ENCODE measurements at places on chromosomes 5 and 9.
A peak's percentile ranks its signal among the peaks of the same experiment; 100 is the strongest.

DNA sequence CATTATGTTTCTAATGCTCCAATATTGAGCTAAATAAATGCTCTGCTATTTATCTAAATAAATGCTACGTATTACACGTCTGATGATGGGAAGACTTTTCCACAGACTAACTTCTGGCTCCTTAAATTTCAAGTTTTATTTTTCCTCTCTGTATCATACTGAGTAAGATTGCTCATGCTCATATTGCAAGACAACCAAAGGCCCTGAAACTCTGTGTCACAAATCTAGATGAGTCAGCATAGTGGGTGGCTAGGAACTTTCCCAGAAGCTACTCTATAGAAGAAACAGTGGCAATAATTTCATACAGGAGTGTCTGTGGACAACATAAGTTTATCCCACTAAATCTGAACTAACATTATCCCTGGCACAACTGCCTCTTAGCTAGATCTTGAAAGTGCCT is 53.0 kb upstream of the RFX3 start:
- H3K4me1 ChIP-seq, result no peaks in the 10 kb centered on the region
- H3K36me3 ChIP-seq, result no peaks in the 10 kb centered on the region
- no peak overlapping the region for H3K27ac ChIP-seq
- H3K4me3 ChIP-seq, result no peak overlapping the region
- no peak for DNase-seq
- no peaks in the 10 kb centered on the region for H3K27me3 ChIP-seq

GRCh38 chr5:156208271-156208670 is 118.7 kb upstream of the SGCD start:
- DNase-seq, result no peak
- no peaks in the 10 kb centered on the region for H3K4me1 ChIP-seq
- H3K36me3 ChIP-seq, result no peaks in the 10 kb centered on the region

DNA sequence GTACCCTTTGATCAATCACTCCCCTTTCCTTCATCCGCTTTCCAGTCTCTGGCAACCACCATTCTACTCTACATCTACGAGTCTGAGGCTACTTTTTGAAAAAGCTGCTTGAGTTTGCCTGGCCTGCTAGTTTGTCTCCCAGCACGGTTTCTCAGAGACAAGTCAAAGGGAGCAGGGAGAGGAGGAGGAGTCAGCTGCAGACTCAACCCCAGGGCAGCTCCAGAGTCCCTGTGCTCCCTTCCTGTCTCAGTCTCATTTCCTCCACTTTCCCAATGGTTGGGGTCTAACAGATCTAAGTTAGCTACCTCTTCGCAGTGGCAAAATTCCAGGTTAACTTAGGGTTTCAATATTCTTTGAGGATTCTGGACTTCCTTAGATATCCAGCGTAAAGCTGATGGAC is 80.0 kb upstream of the PCA3 start:
- H3K36me3 ChIP-seq, result no peaks in the 10 kb centered on the region
- H3K4me3 ChIP-seq, result no peak overlapping the region
- no peaks in the 10 kb centered on the region for H3K27me3 ChIP-seq

DNA sequence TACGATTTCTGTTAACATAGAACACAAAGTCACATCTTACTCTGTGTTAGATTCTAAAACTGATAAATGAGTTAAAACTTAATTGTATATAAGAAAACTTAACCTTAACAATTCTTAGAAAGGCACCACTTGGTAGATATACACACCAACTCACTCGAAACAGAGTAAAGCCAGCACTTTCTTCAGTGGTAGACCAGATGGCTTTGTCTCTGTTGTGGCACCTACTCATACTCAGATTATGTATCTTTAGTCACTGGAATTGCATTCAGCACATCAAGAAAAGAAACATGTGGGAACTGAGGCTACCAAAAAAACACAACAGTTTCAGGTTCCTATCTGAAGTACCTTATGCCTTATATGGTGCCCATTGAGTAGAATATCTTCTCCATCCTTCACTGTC is 192.5 kb downstream of the ZNF608 start:
- no peak for DNase-seq
- no peaks in the 10 kb centered on the region for H3K36me3 ChIP-seq
- no peaks in the 10 kb centered on the region for H3K4me1 ChIP-seq
- no peak overlapping the region for H3K4me3 ChIP-seq
- H3K27me3 ChIP-seq, result no peaks in the 10 kb centered on the region
- H3K27ac ChIP-seq, result no peak overlapping the region

GRCh38 chr9:26535151-26535550 is 357.5 kb downstream of the CAAP1 start:
- H3K27ac ChIP-seq, result no peak overlapping the region
- no peaks in the 10 kb centered on the region for H3K36me3 ChIP-seq
- H3K4me3 ChIP-seq, result no peak overlapping the region

DNA sequence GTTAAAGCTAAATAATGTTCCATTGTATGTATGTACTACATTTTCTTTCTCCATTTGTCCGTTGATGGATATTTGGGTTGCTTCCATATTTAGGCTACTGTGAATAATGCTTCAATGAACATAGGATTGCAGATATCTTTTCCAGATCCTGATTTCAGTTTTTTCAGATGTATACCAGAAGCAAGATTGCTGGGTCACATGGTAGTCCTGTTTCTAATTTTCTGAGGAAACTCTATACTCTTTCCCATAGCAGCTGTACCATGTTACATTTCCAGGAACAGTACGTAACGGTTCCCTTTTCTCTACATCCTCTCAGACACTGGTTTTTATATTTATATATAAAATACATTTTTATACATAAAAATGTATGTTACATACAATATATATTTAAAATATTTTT is 121.8 kb downstream of the GCNT1 start:
- no peaks in the 10 kb centered on the region for H3K4me1 ChIP-seq
- no peak overlapping the region for H3K4me3 ChIP-seq
- H3K36me3 ChIP-seq, result no peaks in the 10 kb centered on the region
- DNase-seq, result no peak
- H3K27me3 ChIP-seq, result no peaks in the 10 kb centered on the region

DNA sequence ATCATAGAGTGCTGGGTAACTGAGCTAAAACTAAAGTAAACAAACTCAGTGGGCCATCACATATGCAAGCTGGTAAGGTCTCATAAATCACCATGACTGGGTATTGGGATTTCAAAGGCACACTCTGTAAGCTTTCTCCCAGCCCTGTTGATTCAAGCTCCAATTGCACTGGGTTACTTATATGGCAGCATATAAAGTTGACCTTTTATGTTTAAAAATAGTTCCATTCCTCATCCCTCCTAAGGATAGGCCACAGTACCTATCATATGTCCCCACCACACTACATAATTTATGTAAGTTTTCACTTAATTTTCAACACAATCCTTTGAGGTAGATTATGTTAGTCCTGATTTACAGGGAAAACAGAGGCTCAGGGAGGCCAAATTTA is 438.4 kb downstream of the RAB3C start:
- H3K27ac ChIP-seq, result no peak overlapping the region
- no peak overlapping the region for H3K4me3 ChIP-seq
- H3K27me3 ChIP-seq, result no peaks in the 10 kb centered on the region

DNA sequence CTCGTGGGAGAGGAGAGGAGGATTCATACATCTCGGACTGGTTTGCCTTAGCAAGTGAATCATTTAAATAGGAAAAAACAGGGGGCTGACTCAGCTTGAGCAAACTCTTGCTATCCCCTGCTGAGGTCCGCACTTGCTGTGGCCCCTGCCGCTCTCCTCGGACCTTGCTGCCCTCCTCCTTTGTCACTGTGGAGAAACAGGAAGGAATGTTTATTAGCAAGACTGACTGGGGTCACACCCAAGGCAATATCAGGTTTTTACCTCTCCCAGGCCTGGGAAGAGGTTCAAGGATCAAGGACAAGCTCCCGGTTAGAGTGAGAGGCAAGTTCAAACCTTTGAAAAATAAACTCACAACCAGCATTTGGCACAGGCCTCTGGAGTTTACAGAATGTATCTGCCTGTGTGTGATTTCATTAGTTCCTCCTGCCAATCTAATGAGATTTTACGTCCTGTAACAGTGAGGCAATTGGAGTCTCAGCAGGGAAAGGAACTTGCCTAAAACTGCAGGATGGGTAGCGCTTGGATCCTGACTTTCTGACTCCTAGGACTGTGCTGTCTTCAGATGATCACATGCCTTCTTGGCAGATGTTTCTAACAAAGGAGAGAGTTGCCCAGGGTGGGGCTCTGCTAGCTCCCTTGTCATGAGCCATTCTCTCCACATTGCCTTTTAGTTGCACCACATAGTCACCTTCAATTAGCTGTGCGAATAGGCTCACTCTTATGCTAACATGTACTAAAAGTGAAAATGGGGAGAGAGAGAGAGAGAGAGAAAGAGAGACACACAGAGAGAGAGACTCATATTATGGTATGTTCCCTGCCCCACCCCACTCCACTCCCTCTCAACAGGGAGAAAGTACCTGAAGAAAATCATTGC is 108.6 kb upstream of the CDKN2B start:
- H3K27ac ChIP-seq, result peak overlapping the region; percentile 50
- H3K27me3 ChIP-seq, result no peaks in the 10 kb centered on the region
- no peak for DNase-seq
- no peak overlapping the region for H3K4me3 ChIP-seq

DNA sequence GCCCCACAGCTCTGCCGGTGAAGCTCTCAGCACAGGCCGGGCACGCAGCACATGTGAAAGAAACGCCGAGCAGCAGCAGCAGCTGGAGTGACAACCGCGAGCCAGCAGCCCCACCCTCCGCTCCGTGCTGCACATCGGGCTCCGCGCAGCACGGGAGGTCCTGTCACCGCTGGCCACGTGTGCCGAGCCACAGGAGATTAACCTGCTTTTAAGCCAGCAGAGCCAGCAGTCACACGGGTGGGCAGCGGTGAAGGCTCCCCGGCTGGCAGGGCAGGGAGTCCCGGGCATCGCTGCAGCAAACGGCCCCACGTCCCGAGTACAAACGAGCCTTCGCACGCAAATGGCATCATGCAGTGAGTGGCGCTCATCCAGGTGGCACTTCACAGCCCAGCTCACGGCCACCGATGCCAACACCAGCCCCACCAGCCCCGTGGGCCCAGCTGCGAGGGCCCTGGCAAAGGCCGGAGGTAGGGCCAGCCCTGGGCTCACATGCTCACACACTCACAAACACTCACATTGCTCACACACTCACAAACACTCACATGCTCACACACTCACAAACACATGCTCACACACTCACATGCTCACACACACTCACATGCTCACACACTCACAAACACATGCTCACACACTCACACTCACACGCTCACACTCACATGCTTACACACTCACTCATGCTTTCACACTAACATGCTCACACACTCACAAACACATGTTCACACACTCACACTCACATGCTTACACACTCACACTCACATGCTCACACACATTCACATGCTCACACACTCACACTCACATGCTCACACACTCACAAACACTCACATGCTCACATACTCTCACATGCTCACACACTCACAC is 11.1 kb downstream of the CCDC187 start:
- H3K4me1 ChIP-seq, result peaks cover 5% of the 10 kb centered on the region
- no peak for DNase-seq
- no peak overlapping the region for H3K27ac ChIP-seq
- H3K4me3 ChIP-seq, result no peak overlapping the region

GRCh38 chr5:118628660-118629354 is 359.5 kb downstream of the DTWD2 start:
- no peak overlapping the region for H3K27ac ChIP-seq
- H3K4me1 ChIP-seq, result no peaks in the 10 kb centered on the region
- no peak overlapping the region for H3K4me3 ChIP-seq
- no peaks in the 10 kb centered on the region for H3K36me3 ChIP-seq
- DNase-seq, result no peak
- H3K27me3 ChIP-seq, result no peaks in the 10 kb centered on the region

DNA sequence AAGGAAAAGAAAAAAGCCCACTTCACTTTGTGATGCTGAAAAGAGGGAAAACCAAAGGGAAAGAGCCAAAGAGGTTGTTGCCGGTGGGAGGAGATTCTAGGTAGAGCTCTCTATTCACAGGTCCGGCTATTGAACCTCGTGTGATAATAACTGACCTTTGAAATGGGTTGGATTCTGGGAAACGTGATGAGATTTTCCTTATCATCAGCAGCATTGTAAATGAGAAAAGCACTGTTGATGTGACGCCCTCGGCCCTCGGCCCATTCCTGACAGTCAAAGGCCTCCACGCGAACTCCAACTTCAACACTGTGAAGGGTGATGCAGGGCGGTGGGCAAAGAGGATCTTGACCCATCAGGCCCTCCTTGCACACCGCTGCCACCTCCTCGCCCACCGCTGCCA is 43.3 kb downstream of the ZCCHC9 start:
- no peak overlapping the region for H3K4me3 ChIP-seq
- DNase-seq, result no peak
- H3K27me3 ChIP-seq, result no peaks in the 10 kb centered on the region
- no peaks in the 10 kb centered on the region for H3K4me1 ChIP-seq

- no peaks in the 10 kb centered on the region for H3K4me1 ChIP-seq
- H3K4me3 ChIP-seq, result no peak overlapping the region
- H3K27me3 ChIP-seq, result peaks cover 15% of the 10 kb centered on the region
These were observed 22.4 kb downstream of the HK3 start for GRCh38 chr5:176876506-176877431.

DNA sequence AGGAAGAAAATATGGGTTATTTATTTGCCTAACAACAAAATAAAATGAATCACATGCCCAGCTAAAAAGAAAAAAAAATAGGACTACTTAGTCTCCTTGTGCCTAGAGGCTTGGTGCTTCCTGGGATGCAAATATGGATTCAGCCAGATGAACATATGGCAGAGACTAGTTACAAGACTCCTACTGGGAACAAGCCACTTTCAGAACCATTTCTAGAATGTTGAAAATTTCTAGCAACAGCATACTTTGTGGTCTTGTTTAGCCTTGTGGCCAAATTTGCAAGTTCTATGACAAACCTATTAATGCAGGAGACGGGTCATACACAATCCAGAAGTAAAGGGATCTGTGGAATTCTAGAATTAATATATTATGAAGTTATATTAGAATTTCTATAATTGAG is 198.7 kb downstream of the CHSY3 start:
- H3K27me3 ChIP-seq, result no peaks in the 10 kb centered on the region
- H3K4me3 ChIP-seq, result no peak overlapping the region
- H3K4me1 ChIP-seq, result no peaks in the 10 kb centered on the region
- no peak for DNase-seq
- H3K36me3 ChIP-seq, result no peaks in the 10 kb centered on the region
- no peak overlapping the region for H3K27ac ChIP-seq

DNA sequence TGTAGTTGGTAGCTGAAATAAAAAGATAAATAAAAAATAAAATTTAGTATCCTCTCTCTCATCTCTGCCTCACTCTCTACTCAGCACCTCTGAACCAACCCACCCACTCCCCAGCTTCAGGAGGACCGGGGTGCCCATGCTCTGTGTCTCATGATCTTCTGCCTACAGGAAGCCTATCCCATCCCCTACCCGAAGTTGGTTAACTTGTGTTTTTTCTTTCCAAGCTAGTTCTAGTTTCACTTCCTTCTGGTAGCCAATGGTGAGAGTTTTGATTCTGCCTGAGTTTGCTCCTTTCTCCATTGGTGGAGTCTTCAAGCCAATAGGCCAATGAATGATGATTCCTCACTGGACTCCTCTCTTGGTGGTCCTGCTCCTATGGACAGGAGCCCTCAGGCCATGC is 32.1 kb downstream of the SNX24 start:
- H3K4me3 ChIP-seq, result no peak overlapping the region
- no peaks in the 10 kb centered on the region for H3K27me3 ChIP-seq
- H3K36me3 ChIP-seq, result no peaks in the 10 kb centered on the region
- no peak overlapping the region for H3K27ac ChIP-seq
- DNase-seq, result no peak
